NCI-H1417 treated with DMSO at 0.1 percent for 48 hours (cell line): ENCODE measurements at places on chromosomes 4 and X.

- DNase-seq = no peak
Observed at GRCh38 chr4:38582889-38583470, 81.0 kb upstream of the KLF3 start.

GRCh38 chr4:89509708-89510281 lies 202.2 kb upstream of the GPRIN3 start:
- no peak for DNase-seq

- no peak for DNase-seq
Observed at GRCh38 chr4:172989984-172990820, 178.4 kb upstream of the GALNT7 start.

- DNase-seq = no peak
Observed at GRCh38 chr4:116413222-116413621, 672.2 kb downstream of the TRAM1L1 start.

GRCh38 chrX:56221101-56221500 lies 11.1 kb upstream of the KLF8 start:
- DNase-seq = no peak

- no peak for DNase-seq
Observed at GRCh38 chrX:18872621-18873020, 111.3 kb downstream of the PHKA2 start.

GRCh38 chrX:87961471-87961870 lies 443.9 kb downstream of the KLHL4 start:
- no peak for DNase-seq
